Naive thymus-derived CD8-positive, alpha-beta T cell (primary cell): ENCODE measurements at places on chromosomes 2 and 18. TPM values are rescaled to one million over a fixed set of nuclear protein-coding genes. Genes with fewer than 3 reads are reported as not detected.

DLGAP1 gene
- total RNA-seq = not detected

TRAK2 gene
- total RNA-seq = 37.9 TPM

LMAN1 gene
- 52.5 TPM for total RNA-seq

UGT1A1 gene
- total RNA-seq = not detected

SPP2 gene
- not detected for total RNA-seq

ST8SIA3 gene
- total RNA-seq = not detected

SLC9A4 gene
- total RNA-seq = not detected

TEX44 gene
- not detected for total RNA-seq

GULP1 gene
- total RNA-seq = not detected

KLHL30 gene
- total RNA-seq = not detected

DNA sequence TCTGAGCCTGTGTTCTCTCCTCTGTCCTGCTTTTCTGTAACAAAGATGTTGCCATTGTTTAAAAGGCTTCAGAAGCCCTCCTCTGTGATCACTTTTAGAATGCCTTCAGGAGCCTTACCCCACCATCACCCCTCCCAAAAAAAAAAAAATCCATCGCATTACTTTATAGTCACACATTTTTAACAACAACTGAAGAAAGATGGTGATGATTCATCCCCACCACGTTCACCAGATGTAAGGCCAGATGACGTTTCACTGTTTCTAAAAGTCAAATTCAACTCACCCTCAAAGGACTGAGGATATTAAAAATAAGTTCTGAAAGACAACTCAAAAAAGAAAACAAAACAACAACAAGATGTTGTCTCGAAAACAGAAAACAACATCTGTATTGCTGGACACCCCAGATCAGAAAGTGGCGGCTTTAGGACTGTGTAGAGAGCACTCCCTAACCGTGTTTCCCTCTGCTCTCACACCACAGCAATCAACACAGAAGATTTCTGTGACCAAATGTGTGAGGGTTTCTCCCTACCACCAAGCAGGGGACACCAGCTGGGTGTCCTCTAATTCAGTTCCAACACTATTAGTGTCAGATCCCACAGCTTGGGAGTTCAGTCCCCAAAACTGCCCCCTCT, 61.9 kb upstream of the CREB1 start:
- H3K36me3 ChIP-seq = no peaks in the 10 kb centered on the region
- H3K4me3 ChIP-seq = no peak overlapping the region
- H3K27ac ChIP-seq = no peak overlapping the region

- no peaks in the 10 kb centered on the region for H3K4me1 ChIP-seq
- H3K36me3 ChIP-seq = no peaks in the 10 kb centered on the region
- H3K27me3 ChIP-seq = no peaks in the 10 kb centered on the region
- DNase-seq = no peak
- no peak overlapping the region for H3K4me3 ChIP-seq
- H3K27ac ChIP-seq = no peak overlapping the region
Observed at GRCh38 chr2:33521791-33522281, 45.4 kb downstream of the RASGRP3 start.

GRCh38 chr2:183812091-183812490, 687.8 kb downstream of the NUP35 start:
- H3K4me3 ChIP-seq = no peak overlapping the region
- no peak for DNase-seq
- no peaks in the 10 kb centered on the region for H3K4me1 ChIP-seq
- no peak overlapping the region for H3K27ac ChIP-seq

GRCh38 chr2:222813177-222813843, 47.5 kb upstream of the ACSL3 start:
- no peak overlapping the region for H3K4me3 ChIP-seq
- no peak overlapping the region for H3K27ac ChIP-seq
- H3K36me3 ChIP-seq = no peaks in the 10 kb centered on the region
- no peak for DNase-seq

- no peak overlapping the region for H3K4me3 ChIP-seq
- no peaks in the 10 kb centered on the region for H3K36me3 ChIP-seq
- no peak overlapping the region for H3K27ac ChIP-seq
- no peaks in the 10 kb centered on the region for H3K4me1 ChIP-seq
- H3K27me3 ChIP-seq = no peaks in the 10 kb centered on the region
Observed at GRCh38 chr2:76448956-76449355, 738.2 kb upstream of the GCFC2 start.

DNA sequence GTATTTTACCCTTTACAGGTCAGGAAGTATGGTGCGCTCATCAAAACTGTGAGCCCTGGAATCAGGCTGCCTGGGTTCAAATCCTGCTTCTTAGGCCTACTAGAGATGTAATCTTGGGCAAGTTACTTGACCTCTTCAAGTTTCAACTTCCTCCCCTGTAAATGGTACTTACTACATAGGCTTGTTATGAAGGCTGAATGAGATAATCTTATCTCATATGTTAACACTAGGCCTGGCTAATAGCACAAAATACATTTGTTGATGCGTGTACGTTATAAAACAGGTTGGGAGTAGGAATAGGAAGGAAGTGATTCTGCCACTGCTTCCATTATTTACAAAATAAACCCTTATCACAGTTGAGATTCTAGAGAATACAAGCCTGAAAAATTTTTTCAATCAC, 1.7 kb upstream of the RFTN2 start:
- no peak overlapping the region for H3K27ac ChIP-seq
- H3K36me3 ChIP-seq = no peaks in the 10 kb centered on the region
- no peak for DNase-seq

- no peak for DNase-seq
- H3K4me3 ChIP-seq = no peak overlapping the region
- no peak overlapping the region for H3K27ac ChIP-seq
- H3K36me3 ChIP-seq = no peaks in the 10 kb centered on the region
- no peaks in the 10 kb centered on the region for H3K27me3 ChIP-seq
Observed at GRCh38 chr2:14826518-14826917, 194.0 kb downstream of the LRATD1 start.

- H3K27ac ChIP-seq = no peak overlapping the region
- no peaks in the 10 kb centered on the region for H3K36me3 ChIP-seq
Observed at GRCh38 chr2:163554864-163555263, 180.9 kb downstream of the FIGN start.

DNA sequence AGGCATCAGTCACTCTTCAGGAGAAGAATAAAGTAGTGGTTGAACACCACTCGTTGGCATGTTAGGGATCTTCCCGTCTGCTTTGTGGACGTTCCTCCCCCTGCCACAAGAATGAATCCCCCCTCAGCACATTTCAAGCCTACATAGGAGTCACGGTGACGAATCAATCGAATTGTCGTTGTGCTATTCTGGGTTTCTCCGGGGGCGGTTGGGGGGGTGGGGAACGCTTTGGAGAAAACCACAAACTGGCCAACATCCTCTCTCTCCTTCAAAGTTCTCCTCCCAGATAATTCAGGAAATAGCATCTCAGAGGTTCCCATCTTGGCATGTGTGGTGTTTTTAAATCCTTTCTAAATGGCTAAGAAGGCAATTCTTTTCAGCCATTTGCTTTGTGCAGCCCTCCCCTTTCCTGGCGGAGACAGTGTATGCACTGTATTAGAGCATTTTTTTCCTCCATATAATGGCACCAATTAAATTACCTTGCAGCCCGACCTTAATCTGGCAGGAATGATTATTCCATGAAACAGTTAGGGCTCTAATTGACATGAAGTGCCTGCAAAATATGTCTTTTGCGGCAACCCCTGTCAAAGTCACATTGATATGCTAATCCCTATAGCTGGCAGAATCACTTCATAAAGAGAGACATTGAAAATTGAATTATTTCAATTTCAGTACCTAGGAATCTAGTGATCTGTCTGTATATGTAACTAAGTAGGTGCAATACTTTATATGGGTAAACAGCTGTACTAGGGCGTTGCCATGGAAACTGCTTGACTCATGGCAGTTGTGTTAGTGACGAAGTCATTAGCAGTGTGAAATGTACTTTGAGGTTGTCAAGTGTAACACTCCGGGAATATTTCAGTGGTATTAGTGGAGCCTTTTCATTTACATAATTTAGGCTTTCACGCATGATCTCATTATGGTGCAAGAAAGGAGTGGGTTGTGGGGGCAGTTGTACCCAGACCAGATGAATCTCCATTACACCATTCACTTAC, 323.4 kb upstream of the SLC14A2 start:
- no peak overlapping the region for H3K27ac ChIP-seq
- H3K4me1 ChIP-seq = no peaks in the 10 kb centered on the region
- H3K4me3 ChIP-seq = no peak overlapping the region
- no peak for DNase-seq

DNA sequence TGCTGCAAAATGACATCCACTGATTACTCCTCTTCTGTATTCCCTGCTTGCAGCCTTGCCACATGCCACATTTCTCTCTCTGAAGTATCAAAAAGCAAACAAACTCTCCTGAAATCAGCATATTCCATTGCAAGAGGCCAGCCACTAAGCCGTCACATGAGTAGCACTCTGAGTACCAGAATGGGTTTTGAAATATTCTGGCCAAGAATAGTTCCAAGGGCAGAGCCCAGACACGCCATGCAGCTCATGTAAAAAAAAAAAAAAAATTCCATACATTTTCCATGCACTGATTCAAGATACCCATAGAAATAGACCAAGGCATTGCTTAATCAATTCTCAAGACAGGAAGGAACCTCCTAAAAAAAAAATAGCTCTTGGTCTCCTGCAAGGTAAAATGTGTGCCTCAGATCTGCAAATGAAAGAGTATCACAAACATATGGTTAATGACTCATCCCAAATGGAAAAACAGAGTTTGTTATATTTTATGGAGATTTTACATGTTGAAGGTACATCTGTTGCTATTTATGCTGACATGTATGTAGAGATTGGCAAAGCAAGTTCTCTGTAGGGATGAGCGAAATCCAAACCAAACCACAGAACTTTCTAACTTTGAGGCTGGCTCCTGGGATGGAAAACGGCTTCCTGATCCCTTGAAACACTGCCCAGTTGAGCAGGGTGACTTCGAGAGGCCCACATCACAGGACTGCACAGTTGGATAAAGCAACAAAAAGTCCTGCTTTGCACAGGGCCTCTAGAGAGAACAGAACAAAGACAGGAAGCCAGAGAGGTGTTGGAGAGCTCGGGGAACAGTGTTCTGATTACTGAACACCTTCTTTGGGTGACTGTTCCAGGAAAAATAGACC, 346.2 kb downstream of the ZNF521 start:
- no peak overlapping the region for H3K4me3 ChIP-seq
- H3K4me1 ChIP-seq = no peaks in the 10 kb centered on the region
- H3K36me3 ChIP-seq = no peaks in the 10 kb centered on the region
- no peak for DNase-seq
- peaks cover 2% of the 10 kb centered on the region for H3K27me3 ChIP-seq

GRCh38 chr2:43326101-43326825, 99.9 kb upstream of the ZFP36L2 start:
- H3K4me1 ChIP-seq = peaks cover 5% of the 10 kb centered on the region
- DNase-seq = no peak
- H3K27ac ChIP-seq = no peak overlapping the region
- no peak overlapping the region for H3K4me3 ChIP-seq

GRCh38 chr18:25538175-25538922, 186.4 kb upstream of the ZNF521 start:
- no peaks in the 10 kb centered on the region for H3K36me3 ChIP-seq
- no peak overlapping the region for H3K4me3 ChIP-seq
- DNase-seq = no peak
- peaks cover 5% of the 10 kb centered on the region for H3K27me3 ChIP-seq
- H3K27ac ChIP-seq = no peak overlapping the region
- H3K4me1 ChIP-seq = no peaks in the 10 kb centered on the region

DNA sequence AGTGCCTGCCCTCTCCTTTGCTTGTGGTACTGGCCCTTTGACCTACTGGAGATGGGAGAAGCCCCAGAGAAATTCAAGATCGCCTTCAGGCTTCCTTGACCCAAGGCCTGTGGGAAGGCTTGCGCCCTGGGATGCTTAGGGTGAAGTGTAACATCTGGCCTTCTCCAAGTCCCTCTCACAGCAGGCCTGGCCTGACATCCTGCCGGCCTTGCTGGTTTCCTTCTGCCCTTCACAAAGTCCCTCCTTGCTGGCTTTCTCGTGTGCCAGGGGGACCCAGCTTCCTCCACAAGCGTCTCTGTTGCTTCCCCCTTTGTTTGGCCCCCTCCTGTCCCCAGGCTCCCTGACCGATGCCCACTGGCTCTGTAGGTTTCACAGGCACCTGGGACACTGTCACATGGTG, 26.4 kb downstream of the TCF7L1 start:
- H3K4me3 ChIP-seq = no peak overlapping the region
- no peak for DNase-seq
- peaks cover 8% of the 10 kb centered on the region for H3K27me3 ChIP-seq
- H3K36me3 ChIP-seq = no peaks in the 10 kb centered on the region
- no peaks in the 10 kb centered on the region for H3K4me1 ChIP-seq
- H3K27ac ChIP-seq = no peak overlapping the region

GRCh38 chr2:127453392-127454171, 35.4 kb downstream of the PROC start:
- H3K27ac ChIP-seq = no peak overlapping the region
- H3K4me1 ChIP-seq = peaks cover 4% of the 10 kb centered on the region
- H3K36me3 ChIP-seq = peaks cover 25% of the 10 kb centered on the region
- H3K4me3 ChIP-seq = no peak overlapping the region
- DNase-seq = no peak
- H3K27me3 ChIP-seq = no peaks in the 10 kb centered on the region

- peaks cover 5% of the 10 kb centered on the region for H3K27me3 ChIP-seq
- DNase-seq = no peak
- peaks cover 9% of the 10 kb centered on the region for H3K4me1 ChIP-seq
- H3K4me3 ChIP-seq = no peak overlapping the region
Observed at GRCh38 chr18:48986851-48987761, 36.3 kb upstream of the SMAD7 start.

DNA sequence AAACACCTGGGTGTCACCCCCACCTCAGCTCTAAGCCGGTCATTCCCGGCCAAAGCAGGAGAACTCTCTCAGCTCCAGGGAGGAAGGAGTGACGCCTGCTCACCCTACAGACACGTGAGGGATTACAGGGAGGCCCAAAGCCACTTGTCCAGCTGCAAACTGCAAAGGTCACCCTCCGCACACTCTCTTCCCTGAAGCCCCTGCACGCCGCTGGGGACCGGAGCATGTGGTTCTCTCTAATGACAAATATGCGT, 108.0 kb upstream of the ID2 start:
- peaks cover 18% of the 10 kb centered on the region for H3K27me3 ChIP-seq
- H3K4me3 ChIP-seq = no peak overlapping the region
- no peak for DNase-seq
- H3K36me3 ChIP-seq = no peaks in the 10 kb centered on the region

DNA sequence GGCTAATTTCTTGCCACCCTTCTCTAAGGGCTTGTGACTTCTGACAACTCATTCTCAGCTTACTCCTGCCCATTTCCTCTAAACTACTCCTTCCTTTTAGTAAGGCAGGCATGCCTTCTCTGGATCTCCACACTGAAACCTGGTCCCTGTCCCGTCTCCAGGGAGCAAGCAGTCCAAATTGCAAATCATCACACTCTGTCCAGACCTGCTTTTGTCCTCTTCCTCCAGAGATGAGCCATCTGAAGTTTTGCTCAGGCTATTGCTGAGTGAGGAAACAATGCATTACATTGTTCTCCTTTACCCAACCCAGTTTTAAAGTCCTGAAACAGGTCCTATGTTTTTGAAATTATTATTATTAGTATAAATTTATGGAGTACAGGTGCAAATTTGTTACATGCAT, 57.3 kb downstream of the ARHGAP25 start:
- peak overlapping the region; percentile 84 for H3K27ac ChIP-seq
- H3K36me3 ChIP-seq = peaks cover 18% of the 10 kb centered on the region
- H3K27me3 ChIP-seq = no peaks in the 10 kb centered on the region

- no peaks in the 10 kb centered on the region for H3K27me3 ChIP-seq
- H3K27ac ChIP-seq = no peak overlapping the region
- H3K36me3 ChIP-seq = peaks cover 14% of the 10 kb centered on the region
- no peaks in the 10 kb centered on the region for H3K4me1 ChIP-seq
Observed at GRCh38 chr2:105490204-105490603, 91.4 kb upstream of the FHL2 start.
